Tibial artery (tissue), 4 donors: ENCODE measurements at places on chromosomes 13 and 19.
A peak's percentile ranks its signal among the peaks of the same experiment; 100 is the strongest.

- no peak for DNase-seq
These were observed 302.9 kb downstream of the LMO7 start for GRCh38 chr13:75938811-75939560.

GRCh38 chr19:42850981-42851717 is 28.4 kb downstream of the PSG1 start:
- DNase-seq: peak; percentile 84

- no peak for DNase-seq
These were observed 82.9 kb upstream of the POSTN start for GRCh38 chr13:37681281-37682032.

GRCh38 chr13:113292021-113292862 is 4.8 kb upstream of the LAMP1 start:
- DNase-seq: no peak

DNA sequence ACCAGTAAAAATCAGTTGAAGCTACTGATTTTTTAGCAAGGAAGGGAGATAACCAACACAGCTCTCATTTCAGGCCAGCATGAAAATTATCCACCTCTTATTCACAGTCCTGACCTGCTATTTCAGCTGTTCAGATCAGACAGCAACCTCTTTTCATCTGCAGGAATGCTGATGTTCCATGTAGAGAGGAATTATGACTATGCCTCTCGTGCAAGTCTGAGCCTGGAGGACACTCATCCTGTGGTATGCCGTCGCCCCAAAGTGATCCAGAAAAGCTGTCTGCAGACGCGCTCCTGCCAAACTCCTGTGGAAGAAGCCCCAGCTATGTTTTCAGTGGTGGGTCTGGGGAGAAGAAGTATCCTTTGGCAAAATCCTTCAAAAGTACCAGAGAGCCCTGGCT is 563.5 kb upstream of the SLITRK1 start:
- no peak for DNase-seq

GRCh38 chr13:48448285-48448958 is 35.5 kb upstream of the LPAR6 start:
- no peak for DNase-seq

DNA sequence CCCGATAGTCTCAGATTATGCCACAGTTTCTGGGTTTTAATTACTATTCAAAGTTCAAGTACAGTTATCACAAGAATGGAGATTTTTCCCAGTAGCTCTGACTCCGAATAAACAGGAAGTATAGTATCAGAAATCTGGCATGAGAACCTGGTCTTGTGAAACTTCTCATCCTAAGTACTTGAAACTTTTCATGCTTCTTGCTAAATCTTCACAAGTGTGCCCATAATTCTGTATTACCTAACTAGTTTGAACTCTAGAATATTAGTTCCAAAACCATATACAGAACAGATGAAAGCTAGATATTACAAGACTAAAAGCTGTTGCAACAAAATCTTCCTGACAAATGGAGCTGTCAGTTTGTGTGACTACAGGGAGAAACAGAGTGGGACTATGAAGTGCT is 70.5 kb upstream of the CSNK1A1L start:
- no peak for DNase-seq

- DNase-seq: no peak
These were observed 5.8 kb downstream of the AKAP11 start for GRCh38 chr13:42277618-42278276.

GRCh38 chr13:90577726-90578125 is 769.8 kb upstream of the MIR17HG start:
- DNase-seq: no peak

DNA sequence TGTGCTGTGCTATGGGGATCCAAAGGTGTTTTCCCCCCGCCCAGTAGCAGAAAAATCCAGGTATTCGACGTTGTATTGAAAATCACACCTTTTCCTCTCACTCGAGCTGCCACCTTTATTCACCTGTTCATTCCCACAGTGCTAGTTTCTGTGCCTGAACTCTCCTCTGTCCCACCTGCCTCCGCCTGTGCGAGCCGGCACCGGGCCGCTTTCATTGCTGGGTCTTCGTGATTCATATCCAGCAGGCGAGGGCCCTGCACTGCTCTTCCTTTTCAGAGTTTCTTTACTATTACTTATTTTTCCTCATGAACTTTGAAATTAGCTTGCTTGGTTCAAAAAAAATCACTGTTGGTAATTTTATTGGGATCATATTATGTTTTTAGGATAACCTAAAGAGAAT is 42.4 kb upstream of the SOX1 start:
- DNase-seq: no peak

DNA sequence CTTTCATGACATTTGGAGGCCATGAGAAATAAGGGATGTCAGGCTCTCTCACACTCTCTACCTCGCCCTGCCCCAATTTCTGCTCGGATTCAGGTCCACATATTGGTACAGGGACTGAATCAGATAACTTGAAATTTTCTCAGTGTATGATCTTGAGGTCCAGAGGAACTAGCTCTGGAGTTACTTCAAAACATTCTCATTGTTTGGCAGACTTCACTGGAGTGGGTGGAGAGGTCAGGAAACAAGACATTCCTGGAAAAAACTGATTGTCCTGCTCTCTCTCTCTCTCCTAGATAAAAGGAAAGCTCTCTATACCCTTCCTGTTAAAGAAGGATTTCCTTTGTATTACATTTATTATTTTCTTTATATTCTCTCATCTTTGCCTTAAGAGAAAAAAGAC is 428.1 kb upstream of the DACH1 start:
- DNase-seq: no peak

DNA sequence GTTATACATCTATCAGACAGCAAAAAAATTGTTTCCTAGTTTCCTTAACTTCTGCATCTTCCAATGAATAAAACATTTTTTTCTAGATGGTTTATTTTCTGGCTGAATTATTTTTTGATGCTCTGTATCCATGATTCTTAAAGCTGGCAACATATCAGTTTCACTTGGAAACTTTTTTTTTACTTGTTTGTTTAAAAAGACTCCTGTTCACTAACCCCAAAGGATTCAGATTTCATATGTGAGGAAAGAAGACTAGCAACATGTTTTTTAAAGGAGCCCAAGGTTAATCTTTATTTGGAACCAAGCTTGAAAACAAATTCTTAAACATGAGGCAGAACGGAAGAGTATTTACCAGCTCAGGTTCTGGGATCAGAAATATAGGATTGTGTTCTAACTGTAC is 632.3 kb downstream of the SLITRK6 start:
- DNase-seq: no peak

DNA sequence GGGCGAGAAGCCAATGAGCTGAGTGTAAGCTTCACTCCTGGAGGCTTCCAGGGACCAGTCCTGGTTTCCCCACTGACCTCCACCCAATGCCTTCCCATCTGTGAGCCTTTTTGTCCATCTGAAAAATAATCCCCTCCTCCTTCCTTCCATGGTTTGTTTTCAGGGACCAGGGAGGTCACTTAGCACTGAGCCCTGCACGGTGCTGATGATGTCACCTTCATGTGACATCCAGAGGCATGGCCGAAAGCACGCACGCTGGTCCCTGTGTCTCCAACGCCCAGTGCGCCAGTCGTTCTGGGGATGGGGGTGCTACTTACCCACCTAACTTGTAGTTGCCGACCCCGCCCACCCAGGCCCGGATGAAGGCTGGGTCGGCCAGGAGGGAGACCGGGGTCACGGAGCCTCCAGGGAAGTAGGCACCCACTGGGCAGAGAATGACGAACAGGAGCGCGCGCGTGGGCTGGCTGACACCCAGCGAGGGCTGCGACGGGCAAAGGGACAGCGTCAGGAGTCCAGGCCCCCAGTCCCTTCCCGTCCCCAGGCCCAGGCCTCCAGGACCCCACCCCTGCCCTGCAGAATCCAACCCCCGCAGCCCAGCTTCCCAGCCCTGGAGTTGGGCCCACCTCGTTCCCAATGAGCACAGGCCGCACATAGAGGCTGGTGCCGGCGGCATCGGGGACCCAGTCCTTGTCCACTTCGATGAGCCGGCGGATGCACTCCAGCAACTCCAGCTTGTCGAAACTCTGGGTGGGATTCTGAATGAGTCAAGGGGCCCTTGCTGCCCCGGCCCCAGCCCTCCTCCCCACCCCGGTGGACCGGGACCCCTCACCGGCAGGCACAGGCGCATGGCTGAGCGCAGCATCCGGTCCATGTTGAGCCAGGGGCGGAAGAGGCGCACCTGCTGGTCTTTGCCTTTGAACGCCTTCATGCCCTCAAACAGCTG is 11.2 kb downstream of the BCAT2 start:
- DNase-seq: no peak

- DNase-seq: no peak
These were observed 41.9 kb downstream of the TBC1D4 start for GRCh38 chr13:75440100-75440499.

- DNase-seq: no peak
These were observed 77.7 kb downstream of the MIPEP start for GRCh38 chr13:23811366-23812062.

DNA sequence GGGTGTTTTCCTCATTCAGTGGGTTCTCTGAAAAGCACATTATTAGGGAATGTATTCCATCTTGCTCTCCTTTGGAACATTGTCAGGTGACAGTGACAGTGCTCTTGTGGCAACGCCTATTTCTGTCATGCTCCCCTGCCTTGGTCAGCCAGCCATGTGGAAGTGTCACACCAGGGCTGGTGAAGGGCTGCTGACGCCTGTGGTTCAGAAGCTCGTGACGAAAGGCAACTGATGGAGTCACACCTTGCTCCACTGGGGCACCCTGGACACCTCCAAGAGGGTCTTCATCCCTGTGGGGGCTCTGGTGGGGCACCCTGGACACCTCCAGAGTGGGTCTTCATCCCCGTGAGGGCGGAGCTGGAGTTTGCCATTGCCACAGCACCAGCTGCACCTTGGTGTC is 68.9 kb upstream of the GPR183 start:
- peak; percentile 44 for DNase-seq

DNA sequence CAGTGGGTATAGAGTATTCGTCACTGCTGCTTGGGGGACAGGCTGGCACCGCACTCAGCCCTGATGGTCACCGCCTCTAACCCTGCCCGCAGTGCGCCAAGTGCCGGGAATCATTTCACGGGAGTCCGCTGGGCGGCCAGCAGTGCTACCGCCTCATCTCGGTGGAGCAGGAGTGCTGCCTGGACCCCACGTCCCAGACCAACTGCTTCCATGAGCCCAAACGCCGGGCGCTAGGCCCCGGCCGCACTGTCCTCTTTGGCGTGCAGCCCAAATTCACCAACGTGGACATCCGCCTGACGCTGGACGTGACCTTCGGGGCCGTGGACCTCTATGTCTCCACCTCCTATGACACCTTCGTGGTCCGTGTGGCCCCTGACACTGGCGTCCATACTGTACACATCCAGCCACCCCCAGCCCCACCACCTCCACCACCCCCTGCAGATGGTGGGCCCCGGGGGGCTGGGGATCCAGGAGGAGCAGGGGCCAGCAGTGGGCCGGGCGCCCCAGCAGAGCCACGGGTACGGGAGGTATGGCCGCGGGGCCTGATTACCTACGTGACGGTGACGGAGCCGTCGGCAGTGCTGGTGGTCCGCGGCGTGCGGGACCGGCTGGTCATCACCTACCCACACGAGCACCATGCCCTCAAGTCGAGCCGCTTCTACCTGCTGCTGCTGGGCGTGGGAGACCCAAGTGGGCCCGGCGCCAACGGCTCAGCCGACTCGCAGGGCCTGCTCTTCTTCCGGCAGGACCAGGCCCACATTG is 14.5 kb downstream of the CNFN start:
- DNase-seq: no peak

DNA sequence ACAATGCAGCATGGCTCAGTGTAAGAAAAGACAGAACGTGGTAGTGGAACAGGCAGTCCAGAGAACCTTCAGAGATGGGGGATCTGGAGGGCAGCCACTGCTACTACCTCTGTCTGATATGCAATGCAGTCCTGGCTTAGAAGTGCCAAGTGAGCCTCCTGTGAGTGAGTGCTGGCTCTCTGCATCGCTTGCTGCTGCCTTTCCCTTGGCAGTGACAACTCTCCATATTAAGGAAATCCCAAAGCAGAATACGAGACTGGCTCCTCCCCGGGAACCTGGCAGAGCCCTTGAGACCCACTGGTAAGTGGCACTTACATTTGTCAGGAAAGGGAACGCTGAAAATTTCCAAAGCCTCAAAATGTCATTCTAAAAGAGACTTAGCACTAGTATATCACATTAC is 7.5 kb downstream of the DOCK9 start:
- no peak for DNase-seq

- peak; percentile 63 for DNase-seq
These were observed 68.7 kb downstream of the RASL11A start for GRCh38 chr13:27339299-27339698.

- no peak for DNase-seq
These were observed 20.0 kb downstream of the CRYL1 start for GRCh38 chr13:20505405-20506366.
